ENCODE measurements at places on chromosomes 1 and 21.

- DNase-seq, result no peak
Observed at GRCh38 chr1:34753163-34753562, 1.7 kb upstream of the GJB5 start.

DNA sequence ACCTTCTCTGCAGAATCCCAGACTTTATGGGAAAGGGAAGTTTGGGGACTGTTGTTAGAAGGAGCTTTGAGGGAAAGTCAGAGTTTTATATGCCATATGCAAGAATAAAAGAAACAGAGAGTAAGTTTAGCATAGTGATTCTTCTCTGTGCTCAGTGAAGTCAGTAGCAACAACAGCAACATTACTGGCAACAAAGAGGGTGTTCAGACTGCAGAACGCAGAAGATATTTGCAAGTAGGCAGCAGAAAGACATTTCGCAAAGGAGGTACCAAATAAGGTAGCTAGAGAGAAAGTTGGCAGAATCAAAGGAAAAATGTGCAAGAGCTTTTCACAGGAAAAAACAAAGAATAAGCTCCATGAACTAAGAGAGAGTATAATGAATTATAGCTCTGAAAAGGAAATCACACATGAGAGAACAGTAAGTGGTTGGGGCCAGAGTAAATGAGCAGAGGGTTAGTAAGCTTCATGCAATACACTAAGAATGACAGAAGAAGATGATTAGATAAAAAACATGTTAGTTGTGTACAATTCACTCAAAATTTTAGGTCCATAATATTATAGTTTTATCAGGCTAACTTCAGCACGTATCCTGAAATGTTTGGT is 98.1 kb downstream of the NEGR1 start:
- DNase-seq, result no peak

GRCh38 chr1:112059679-112060078 is 70.2 kb upstream of the KCND3 start:
- no peak for DNase-seq

GRCh38 chr1:158177700-158178450 is 2.8 kb upstream of the CD1D start:
- DNase-seq, result peak; percentile 55

DNA sequence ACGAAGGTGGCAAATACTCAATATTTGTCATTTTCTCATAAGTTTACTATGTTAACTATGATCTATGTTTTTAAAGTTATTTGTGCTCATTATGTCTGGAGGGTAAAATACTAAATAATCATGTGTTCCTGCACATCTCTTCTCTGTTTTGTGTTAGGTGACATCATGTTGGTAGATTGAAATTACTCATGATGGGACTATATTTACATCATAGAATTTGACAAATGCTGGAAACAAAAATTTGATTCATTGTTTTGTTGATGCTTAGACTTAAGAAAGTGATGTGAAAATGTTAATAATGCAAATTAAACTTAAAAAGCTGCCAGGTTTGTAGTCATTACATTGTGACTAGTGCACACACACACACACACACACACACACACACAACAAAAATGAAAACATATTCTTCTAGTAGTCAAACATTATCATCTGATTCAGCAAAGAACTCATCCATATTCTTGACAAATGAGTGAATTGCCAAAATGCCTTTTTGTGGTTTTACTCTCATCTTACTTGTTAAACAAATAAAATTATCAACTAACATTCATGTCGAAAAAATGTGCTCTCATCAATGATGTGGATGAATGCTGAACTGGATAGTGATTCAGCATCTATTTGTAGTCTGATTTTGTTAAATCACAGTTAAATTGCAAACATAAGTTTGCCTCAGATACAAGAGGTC is 870.7 kb downstream of the BRINP3 start:
- DNase-seq, result no peak

- no peak for DNase-seq
Observed at GRCh38 chr1:36393686-36394085, 4.0 kb downstream of the LSM10 start.

GRCh38 chr1:51442616-51443015 is 76.5 kb downstream of the EPS15 start:
- no peak for DNase-seq

- no peak for DNase-seq
Observed at GRCh38 chr1:210655511-210655910, 326.8 kb downstream of the HHAT start.
